Activated CD4-positive, CD25-positive, alpha-beta regulatory T cell (primary cell): ENCODE measurements at places on chromosomes 7 and 10.

GRCh38 chr10:6470894-6471618 lies 109.0 kb downstream of the PRKCQ start:
- no peak for DNase-seq

DNA sequence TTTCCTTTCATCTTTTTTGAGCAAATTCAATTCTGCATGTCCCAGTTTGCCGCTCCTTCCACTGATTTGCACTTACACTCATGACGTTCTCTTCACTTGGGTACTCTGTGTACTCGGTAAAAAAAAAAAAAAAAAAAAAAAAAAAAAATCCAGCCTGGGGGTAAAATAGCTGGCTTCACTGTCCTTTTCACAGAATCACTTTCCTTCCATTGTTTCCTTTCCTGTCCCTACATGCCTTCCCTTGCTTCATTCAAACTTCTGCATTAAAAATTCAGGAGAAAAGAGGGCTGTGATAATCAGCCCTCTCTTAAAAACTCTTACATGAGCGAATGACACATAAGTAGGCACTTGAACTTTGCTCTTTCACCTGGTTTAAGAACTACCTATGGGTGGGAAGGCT lies 8.7 kb downstream of the ANKRD1 start:
- DNase-seq = no peak

DNA sequence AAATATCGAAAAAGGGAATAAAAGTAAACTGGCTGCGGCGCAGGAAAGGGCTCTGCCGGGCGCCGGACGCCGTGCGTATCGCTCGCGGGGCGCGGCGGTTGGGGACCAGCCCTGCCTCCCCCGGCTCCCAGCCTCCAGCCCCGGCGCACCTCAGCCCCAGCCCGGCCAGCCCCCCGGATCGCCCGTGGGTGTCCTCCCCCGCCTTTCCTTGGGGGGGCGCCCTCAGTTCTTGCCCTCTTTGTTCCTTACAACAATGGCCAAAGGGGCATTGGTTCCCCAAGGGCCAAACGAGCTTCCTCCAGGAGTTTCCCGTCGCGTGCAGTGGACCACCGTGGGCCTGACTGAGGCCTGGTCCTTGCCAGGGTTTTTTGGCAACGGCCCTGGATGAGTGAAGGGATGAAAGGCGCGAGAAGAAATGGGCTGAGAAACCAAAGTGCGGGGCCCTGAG lies 1.2 kb downstream of the MACROH2A2 start:
- DNase-seq = no peak

DNA sequence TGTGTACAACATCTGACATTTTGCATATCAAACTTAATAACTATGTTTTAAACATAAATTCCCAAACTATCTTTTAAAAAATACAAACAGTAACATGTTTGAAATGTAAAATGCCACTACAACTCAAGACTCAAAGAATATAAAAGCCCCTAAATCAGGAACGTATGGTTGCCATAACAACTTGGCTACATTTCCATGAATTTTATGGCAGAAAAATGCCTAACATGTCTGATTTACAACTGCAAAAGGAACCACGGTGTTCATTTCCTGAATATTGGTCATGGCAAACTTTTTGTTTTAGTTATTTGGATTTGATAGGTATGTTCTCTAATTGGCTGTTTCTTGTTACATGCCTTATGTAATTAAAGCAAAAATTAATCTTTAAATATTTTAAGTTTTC lies 2.0 kb downstream of the SOSTDC1 start:
- no peak for DNase-seq

DNA sequence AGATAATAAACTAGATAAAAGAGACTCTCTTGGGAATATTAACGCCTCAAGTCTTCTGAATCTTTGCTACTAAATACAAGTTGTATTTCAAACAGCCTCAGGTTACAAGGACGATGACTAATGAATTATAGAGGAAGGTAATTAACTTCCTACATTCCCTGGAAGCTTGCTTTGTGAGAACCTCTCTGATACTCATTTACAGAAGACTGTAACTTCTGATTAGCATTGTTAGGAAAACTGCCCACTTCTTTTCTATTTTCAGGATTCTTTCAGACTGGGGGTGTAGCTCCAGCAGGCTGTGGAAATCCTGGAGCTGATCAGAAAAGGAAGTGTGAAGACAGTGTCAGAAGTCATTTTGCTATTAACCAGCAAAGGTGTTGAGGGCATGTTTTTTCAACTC lies 316.7 kb upstream of the NPSR1 start:
- DNase-seq = no peak

DNA sequence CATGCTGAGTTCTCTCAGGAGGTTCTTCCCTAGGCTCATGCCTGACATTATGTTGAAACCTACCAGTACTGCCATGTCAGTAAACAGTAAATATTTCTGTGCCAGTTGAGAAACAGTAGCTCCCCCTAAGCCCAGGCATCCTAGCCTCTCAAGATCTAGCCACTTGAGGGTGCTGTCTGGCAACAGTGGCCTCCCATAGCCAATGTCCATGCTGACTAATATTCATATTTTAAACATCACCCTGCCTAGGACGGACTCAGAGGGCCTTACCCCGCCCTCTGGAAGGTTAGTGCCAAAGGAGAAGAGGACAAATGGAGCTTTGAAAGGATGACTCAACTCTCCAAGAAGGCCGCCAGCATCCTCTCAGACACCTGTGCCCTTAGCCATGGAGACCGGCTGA lies 7.7 kb downstream of the ACSM6 start:
- no peak for DNase-seq

GRCh38 chr10:58555170-58555929 lies 42.7 kb downstream of the BICC1 start:
- no peak for DNase-seq

GRCh38 chr7:83930262-83930661 lies 264.3 kb downstream of the SEMA3A start:
- no peak for DNase-seq

DNA sequence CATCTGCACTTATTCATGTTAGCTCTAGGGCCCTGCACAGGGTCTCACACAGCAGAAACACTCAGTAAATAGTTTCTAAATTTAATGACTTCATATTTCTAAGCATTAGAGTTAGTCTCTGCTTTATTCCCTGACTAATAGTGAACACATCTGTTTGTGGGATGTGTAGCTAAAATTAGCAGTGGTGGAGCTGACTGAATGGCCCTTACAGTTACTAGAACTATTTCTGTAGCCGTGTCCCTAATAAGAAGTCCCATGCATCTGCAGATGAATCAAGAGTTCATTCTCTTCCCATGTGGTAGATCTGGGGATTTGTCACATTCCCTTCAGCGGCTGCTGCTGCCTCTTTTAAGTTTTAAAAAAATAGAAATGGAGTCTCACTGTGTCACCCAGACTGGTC lies 11.7 kb downstream of the MAP3K8 start:
- no peak for DNase-seq

- no peak for DNase-seq
Measured at GRCh38 chr10:31353574-31353973, 34.6 kb downstream of the ZEB1 start.

DNA sequence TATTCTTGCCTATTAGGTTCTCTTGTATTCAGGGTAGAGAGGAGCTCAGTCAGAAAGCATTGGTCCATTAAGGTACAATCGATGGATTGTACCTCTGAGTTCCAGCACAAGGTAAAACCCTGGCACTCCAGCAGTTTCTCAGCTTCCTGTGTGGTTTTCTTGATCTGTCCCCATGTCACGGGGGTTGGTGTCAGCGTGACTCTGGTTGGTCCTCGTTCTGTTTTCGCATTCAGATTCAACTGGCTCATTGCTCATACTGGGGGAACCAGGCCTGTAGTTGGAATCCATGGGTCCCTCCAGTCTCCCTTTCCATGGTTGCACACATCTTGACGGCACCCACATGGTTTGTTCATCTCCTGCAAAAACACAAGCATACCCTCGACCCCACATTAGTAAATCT lies 32.7 kb upstream of the RASGEF1A start:
- DNase-seq = peak; percentile 24

DNA sequence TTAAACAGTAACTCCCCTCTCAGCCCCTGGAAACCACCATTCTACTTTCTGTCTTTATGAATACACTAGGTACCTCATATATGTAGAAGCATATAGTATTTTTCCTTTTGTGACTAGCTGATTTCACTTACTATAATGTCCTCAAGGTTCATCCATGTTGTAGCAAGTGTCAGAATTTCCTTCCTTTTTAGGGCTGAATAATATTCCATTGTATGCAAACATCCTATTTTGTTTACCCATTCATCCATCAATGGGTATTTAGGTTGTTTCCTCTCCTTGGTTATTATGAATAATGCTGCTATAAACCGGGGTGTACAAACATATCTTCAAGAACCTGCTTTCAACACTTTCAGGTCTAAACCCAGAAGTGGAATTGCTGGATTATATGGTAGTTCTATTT lies 125.3 kb downstream of the SGMS1 start:
- no peak for DNase-seq

DNA sequence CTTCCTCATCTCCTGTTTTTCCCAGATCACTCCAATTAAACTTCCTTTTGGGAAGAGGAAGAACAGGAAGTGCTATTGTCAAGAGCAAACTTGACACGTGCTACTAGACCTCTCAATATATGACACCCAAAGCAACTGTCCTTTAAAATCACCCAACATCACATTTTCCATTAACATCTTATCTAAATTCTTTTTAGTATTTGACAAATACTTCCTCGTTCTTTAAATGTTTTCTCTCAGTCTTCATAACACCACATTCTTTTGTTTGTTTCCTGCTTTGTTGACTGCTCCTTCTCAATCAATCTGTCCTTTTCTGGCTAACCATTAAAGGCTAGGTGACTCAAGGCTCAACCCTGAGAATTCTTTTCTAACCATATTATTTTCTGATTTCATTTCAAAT lies 7.1 kb upstream of the TFPI2 start:
- no peak for DNase-seq

DNA sequence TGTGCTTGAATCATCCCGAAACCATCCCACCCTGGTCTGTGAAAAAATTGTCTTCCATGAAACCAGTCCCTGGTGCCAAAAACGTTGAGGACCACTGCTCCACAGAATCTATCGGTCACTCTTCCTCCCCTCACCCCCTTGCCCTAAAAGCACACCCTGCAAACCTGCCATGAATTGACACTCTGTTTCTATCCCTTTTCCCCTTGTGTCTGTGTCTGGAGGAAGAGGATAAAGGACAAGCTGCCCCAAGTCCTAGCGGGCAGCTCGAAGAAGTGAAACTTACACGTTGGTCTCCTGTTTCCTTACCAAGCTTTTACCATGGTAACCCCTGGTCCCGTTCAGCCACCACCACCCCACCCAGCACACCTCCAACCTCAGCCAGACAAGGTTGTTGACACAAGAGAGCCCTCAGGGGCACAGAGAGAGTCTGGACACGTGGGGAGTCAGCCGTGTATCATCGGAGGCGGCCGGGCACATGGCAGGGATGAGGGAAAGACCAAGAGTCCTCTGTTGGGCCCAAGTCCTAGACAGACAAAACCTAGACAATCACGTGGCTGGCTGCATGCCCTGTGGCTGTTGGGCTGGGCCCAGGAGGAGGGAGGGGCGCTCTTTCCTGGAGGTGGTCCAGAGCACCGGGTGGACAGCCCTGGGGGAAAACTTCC lies 784 bp upstream of the SERPINE1 start:
- DNase-seq = no peak

- DNase-seq = no peak
Measured at GRCh38 chr7:70033226-70033625, 435.0 kb downstream of the AUTS2 start.

- no peak for DNase-seq
Measured at GRCh38 chr7:117217106-117218035, 105.5 kb downstream of the WNT2 start.

DNA sequence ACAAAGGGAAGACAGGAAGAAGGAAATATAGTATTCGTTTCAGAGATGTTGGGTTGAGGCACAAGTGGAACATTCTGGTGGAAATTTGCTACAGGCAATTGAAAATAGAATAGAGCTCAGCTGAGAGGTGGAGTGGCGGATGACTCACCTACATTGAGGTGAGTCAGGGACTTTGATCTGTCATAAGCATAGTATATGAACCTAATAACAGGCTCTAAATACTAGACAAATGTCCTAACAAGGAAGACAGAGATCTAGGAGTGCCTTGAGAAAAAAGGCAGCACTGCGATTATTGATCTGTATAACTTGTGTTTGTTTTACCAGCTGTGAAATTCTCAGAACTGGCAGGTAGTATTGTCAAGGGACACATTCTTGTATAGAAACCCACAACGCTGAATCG lies 907 bp upstream of the IFRD1 start:
- peak; percentile 11 for DNase-seq
